Immature natural killer cell (primary cell): ENCODE measurements at places on chromosomes 2 and 18.

- no peak for DNase-seq
Measured at GRCh38 chr18:13471971-13472628, 253.5 kb downstream of the LDLRAD4 start.

- no peak for DNase-seq
Measured at GRCh38 chr2:53018825-53019425, 748.7 kb upstream of the CHAC2 start.

- DNase-seq = no peak
Measured at GRCh38 chr2:8643996-8644356, 37.9 kb upstream of the ID2 start.

GRCh38 chr18:45723567-45724355, at the start of gene SLC14A1:
Gene SLC14A1, plus strand, starts transcription at chr18:45724181. Its CDS starts 6,140 bp downstream, at chr18:45730321.
- DNase-seq = no peak

DNA sequence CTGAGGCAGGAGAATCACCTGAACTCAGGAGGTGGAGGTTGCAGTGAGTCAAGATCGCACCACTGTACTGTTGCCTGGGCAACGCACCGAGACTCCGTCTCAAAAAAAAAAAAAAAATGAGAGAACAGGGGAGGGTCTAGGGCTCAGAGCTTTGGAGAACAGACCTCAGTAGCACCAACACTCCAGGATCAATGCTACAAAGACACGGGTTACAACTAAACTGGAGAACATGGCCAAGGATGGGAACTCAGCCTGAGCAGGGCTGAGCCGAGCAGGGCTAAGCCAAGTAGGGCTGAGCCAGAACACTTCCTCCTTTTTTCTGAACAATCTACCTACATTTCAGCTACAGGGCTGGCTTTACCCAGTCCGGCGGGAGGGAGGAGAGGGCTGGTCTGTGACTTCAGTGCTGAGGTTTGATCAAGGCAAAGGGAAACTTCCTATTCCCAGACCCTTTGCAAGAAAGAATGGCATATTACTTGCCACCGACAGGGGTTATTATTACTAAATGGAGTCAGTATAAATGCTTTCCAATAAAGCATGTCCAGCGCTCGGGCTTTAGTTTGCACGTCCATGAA, 2.9 kb upstream of the CASP8 start:
- DNase-seq = peak; percentile 61

GRCh38 chr2:240456447-240457222, 21.2 kb downstream of the GPC1 start:
- no peak for DNase-seq

- no peak for DNase-seq
Measured at GRCh38 chr2:102065675-102066252, 74.0 kb downstream of the IL1R2 start.
